MCF 10A (cell line): ENCODE measurements at places on chromosomes 1 and 21.

DNA sequence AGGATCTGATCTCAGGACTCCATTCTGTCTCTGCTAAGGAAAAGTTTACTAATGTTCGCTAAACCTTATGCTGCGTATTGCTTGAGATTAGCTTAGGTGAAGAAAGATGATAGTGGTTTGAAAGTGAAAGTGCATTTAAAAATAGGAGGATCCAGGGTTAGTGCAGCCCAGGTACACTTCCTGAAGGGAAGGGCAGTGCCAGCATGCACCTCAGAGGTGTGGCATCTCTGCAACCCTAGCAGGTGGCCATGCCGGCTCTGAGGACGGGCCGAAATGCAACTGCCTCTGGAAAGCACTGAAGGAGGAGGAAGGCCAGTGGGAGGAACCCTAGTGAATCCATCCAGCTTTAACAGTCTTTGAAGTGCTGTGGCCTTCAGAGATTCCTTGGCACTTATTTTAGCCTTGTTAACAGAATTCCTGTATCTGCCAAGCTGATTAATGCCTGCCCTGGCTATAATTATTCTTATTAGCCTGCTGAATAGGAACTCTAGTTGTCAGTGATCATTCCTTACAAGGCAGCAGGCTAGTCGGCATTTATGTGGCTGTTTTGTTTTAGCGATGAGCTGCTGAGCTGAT lies 5.5 kb downstream of the PTGFRN start:
- H3K27ac ChIP-seq: no peak overlapping the region
- no peaks in the 10 kb centered on the region for H3K27me3 ChIP-seq
- DNase-seq: no peak
- peak overlapping the region; percentile 51 for H3K4me3 ChIP-seq
- peaks cover 16% of the 10 kb centered on the region for H3K4me1 ChIP-seq
- no peaks in the 10 kb centered on the region for H3K36me3 ChIP-seq

DNA sequence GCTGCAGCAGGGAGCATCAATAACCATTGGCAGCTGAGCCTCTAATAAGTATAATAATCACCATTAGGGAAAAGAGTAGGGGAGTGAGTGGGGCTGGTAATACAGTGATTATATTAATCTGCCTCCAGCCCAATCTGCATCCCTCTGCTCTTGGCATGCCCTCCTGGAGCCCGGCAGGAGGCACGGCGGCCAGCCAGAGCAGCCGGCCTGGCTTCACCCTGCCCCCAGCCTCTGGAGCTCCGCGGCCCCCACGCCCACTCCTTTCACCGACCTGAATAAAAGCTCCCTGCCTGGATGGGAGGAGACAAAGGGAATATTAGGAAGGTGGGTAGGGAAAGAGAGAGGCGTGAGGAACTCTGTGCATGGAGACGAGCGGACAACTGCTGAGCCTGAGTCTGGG lies 28.3 kb downstream of the OPTC start:
- H3K27me3 ChIP-seq: no peaks in the 10 kb centered on the region
- no peak overlapping the region for H3K4me3 ChIP-seq
- H3K4me1 ChIP-seq: peaks cover 17% of the 10 kb centered on the region
- no peaks in the 10 kb centered on the region for H3K36me3 ChIP-seq

GRCh38 chr1:206609229-206609991 lies 2.9 kb downstream of the EIF2D start:
- peaks cover 21% of the 10 kb centered on the region for H3K4me1 ChIP-seq
- H3K27ac ChIP-seq: no peak overlapping the region
- H3K27me3 ChIP-seq: no peaks in the 10 kb centered on the region
- H3K36me3 ChIP-seq: peaks cover 64% of the 10 kb centered on the region
- peak overlapping the region; percentile 18 for H3K4me3 ChIP-seq

GRCh38 chr1:167839009-167839408 lies 74.9 kb downstream of the ADCY10 start:
- DNase-seq: no peak
- H3K4me1 ChIP-seq: no peaks in the 10 kb centered on the region
- peaks cover 4% of the 10 kb centered on the region for H3K36me3 ChIP-seq
- no peak overlapping the region for H3K4me3 ChIP-seq

GRCh38 chr1:191959856-191960255 lies 198.4 kb upstream of the RGS18 start:
- no peak overlapping the region for H3K4me3 ChIP-seq
- H3K27ac ChIP-seq: no peak overlapping the region
- H3K36me3 ChIP-seq: no peaks in the 10 kb centered on the region
- H3K27me3 ChIP-seq: no peaks in the 10 kb centered on the region
- peaks cover 10% of the 10 kb centered on the region for H3K4me1 ChIP-seq
- DNase-seq: no peak

- H3K4me1 ChIP-seq: peaks cover 25% of the 10 kb centered on the region
- H3K36me3 ChIP-seq: no peaks in the 10 kb centered on the region
- H3K27me3 ChIP-seq: no peaks in the 10 kb centered on the region
- H3K27ac ChIP-seq: no peak overlapping the region
- no peak for DNase-seq
Measured at GRCh38 chr1:223421025-223421424, 27.8 kb downstream of the CCDC185 start.

DNA sequence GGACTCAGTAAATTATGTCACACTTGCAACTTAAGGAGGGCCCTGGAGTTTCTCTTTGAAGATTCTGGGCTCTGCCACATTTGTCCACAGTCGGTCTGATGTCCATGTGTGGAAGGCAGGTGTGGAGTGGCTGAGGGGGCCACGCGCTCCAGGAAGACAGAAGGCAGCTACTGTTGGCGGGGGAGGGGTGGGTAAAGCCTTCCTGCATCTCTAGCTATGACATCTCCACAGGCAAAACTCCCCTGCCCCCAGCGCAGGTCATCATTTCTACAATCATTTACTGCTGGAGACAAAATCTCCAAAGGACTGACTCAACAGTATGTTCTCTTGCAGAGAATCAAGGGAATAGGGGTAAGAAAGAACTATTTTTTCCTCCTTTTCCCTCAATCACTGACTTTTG lies 11.4 kb upstream of the TSPEAR start:
- peaks cover 81% of the 10 kb centered on the region for H3K27me3 ChIP-seq
- peaks cover under 1% of the 10 kb centered on the region for H3K4me1 ChIP-seq
- H3K36me3 ChIP-seq: no peaks in the 10 kb centered on the region
- H3K27ac ChIP-seq: no peak overlapping the region
- DNase-seq: no peak
- no peak overlapping the region for H3K4me3 ChIP-seq

- H3K27ac ChIP-seq: no peak overlapping the region
- no peaks in the 10 kb centered on the region for H3K27me3 ChIP-seq
- no peaks in the 10 kb centered on the region for H3K36me3 ChIP-seq
- H3K4me1 ChIP-seq: peaks cover 7% of the 10 kb centered on the region
- peak; percentile 20 for DNase-seq
- no peak overlapping the region for H3K4me3 ChIP-seq
Measured at GRCh38 chr1:106022312-106022902, 1034.1 kb upstream of the PRMT6 start.

GRCh38 chr1:218718206-218718605 lies 373.1 kb downstream of the TGFB2 start:
- H3K36me3 ChIP-seq: no peaks in the 10 kb centered on the region
- no peaks in the 10 kb centered on the region for H3K4me1 ChIP-seq
- H3K4me3 ChIP-seq: no peak overlapping the region
- H3K27ac ChIP-seq: no peak overlapping the region

GRCh38 chr21:37358397-37358796 lies 8.2 kb upstream of the DYRK1A start:
- H3K27ac ChIP-seq: no peak overlapping the region
- no peak overlapping the region for H3K4me3 ChIP-seq
- DNase-seq: no peak
- H3K4me1 ChIP-seq: peaks cover 5% of the 10 kb centered on the region
- H3K27me3 ChIP-seq: no peaks in the 10 kb centered on the region

GRCh38 chr1:233261206-233261605 lies 34.3 kb downstream of the PCNX2 start:
- no peaks in the 10 kb centered on the region for H3K27me3 ChIP-seq
- peak; percentile 38 for DNase-seq
- peaks cover 53% of the 10 kb centered on the region for H3K36me3 ChIP-seq
- no peak overlapping the region for H3K4me3 ChIP-seq
- peaks cover 8% of the 10 kb centered on the region for H3K4me1 ChIP-seq
- H3K27ac ChIP-seq: peak overlapping the region; percentile 49

GRCh38 chr1:213242883-213243282 lies 191.8 kb downstream of the RPS6KC1 start:
- peaks cover 21% of the 10 kb centered on the region for H3K36me3 ChIP-seq
- H3K4me1 ChIP-seq: no peaks in the 10 kb centered on the region
- DNase-seq: no peak
- H3K27ac ChIP-seq: no peak overlapping the region
- no peak overlapping the region for H3K4me3 ChIP-seq

- H3K4me1 ChIP-seq: no peaks in the 10 kb centered on the region
- H3K27me3 ChIP-seq: no peaks in the 10 kb centered on the region
- H3K4me3 ChIP-seq: no peak overlapping the region
- no peak for DNase-seq
- peaks cover 10% of the 10 kb centered on the region for H3K36me3 ChIP-seq
Measured at GRCh38 chr1:8578936-8579335, 238.5 kb downstream of the RERE start.

DNA sequence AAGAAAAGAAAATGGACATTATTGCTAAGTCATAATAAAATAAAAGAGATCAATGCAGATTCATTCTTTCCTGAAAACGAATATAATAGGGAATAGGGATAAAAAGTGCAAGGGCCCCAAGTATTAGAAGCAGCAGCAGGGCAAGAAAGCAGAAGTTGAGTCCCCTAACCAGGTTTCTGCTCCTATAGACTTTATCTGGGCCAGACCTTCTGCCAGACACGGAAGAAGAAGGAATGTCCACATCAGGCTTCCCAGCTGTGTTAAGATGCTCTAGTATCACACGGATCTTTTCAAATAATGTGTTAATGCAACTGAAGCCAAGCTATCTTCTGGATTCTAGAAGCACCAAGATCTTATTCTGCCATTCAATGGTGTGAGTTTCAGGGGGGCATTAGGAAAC lies 26.9 kb downstream of the CD244 start:
- H3K27ac ChIP-seq: no peak overlapping the region
- H3K27me3 ChIP-seq: no peaks in the 10 kb centered on the region
- no peaks in the 10 kb centered on the region for H3K36me3 ChIP-seq

- no peaks in the 10 kb centered on the region for H3K36me3 ChIP-seq
- peak; percentile 70 for DNase-seq
- no peaks in the 10 kb centered on the region for H3K4me1 ChIP-seq
- H3K4me3 ChIP-seq: no peak overlapping the region
Measured at GRCh38 chr1:212518188-212519054, 85.7 kb downstream of the NENF start.

GRCh38 chr1:50174101-50174500 lies 65.4 kb downstream of the ELAVL4 start:
- H3K4me1 ChIP-seq: no peaks in the 10 kb centered on the region
- H3K27ac ChIP-seq: no peak overlapping the region
- H3K27me3 ChIP-seq: peaks cover 70% of the 10 kb centered on the region
- H3K4me3 ChIP-seq: no peak overlapping the region
- H3K36me3 ChIP-seq: no peaks in the 10 kb centered on the region
- no peak for DNase-seq

DNA sequence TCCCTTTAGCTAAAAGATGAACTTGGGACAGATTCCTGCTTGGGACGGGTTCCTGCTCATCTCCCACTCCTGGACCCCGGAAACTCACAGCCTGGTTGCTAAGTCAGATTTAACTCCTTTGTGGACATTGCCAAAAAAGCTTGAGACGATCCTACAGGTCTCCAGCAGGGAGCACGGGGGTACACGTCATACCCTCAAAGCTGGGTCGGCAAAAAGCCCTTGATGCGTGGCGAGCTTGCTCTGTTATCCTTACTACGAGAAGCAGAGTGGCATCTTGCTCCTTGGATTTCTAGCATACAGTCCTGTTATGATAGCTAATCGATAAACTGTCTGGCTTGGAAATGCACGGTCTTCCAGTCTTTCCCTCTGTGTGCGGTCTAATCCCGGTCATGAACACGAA lies 60.8 kb upstream of the KRTAP19-8 start:
- H3K4me1 ChIP-seq: no peaks in the 10 kb centered on the region
- no peak overlapping the region for H3K4me3 ChIP-seq
- no peak overlapping the region for H3K27ac ChIP-seq

DNA sequence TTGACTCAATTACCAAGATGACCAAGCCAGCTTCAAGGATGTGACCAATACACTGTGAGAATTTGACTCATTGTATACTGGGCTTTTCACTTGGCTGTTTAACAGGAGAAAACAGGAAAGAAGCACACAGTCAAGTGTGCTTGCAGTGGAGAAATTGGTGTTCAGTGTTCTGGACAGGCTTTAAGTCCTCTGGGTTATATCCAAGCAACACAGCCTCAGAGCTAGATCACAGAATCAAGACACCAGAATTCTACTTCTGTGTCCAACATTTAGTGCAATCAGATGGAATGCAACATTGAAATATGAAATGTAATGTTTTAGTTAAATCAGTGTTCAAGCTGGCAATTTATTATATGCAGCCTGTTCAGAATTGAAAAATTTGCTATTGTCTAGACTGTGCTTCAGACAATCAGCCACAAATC lies 694.4 kb downstream of the LTN1 start:
- no peak for DNase-seq
- H3K4me3 ChIP-seq: no peak overlapping the region
- H3K36me3 ChIP-seq: no peaks in the 10 kb centered on the region
- no peaks in the 10 kb centered on the region for H3K27me3 ChIP-seq

- H3K4me3 ChIP-seq: no peak overlapping the region
- H3K4me1 ChIP-seq: no peaks in the 10 kb centered on the region
- H3K27me3 ChIP-seq: no peaks in the 10 kb centered on the region
Measured at GRCh38 chr21:25563361-25564116, 43.7 kb downstream of the MRPL39 start.

DNA sequence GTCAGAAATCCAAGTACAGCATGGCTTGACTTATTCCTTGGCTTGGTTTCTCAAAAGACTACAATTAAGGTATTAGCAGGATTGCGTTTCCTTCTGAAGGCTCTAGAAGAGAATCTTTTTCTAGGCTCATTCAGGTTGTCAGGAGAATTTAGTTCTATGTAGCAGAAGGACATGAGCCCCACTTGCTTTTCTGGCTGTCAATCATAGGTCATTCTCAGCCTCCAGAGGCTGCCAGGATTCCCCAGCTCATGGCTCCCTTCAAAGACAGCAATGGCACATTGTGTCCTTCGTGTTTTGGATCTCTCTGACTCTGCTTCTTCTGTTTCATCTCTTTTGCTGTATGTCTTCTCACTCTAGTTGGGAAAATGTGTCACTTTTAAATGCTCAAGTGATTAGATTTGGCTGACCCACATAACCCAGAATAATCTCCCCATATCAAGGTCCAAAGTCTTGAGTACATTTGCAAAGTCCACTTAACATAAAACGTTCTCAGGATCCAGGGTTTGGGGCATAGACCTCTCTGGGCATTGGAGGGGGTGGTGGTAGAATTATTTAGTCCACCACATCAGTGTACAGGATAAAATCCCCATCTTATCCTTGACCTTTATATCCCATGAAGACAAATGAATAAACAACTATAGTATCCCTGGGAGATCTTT lies 126.7 kb upstream of the BCL9 start:
- H3K4me1 ChIP-seq: no peaks in the 10 kb centered on the region
- H3K27ac ChIP-seq: no peak overlapping the region
